ENCODE measurements at places on chromosomes 4 and X.
A peak's percentile ranks its signal among the peaks of the same experiment; 100 is the strongest.

DNA sequence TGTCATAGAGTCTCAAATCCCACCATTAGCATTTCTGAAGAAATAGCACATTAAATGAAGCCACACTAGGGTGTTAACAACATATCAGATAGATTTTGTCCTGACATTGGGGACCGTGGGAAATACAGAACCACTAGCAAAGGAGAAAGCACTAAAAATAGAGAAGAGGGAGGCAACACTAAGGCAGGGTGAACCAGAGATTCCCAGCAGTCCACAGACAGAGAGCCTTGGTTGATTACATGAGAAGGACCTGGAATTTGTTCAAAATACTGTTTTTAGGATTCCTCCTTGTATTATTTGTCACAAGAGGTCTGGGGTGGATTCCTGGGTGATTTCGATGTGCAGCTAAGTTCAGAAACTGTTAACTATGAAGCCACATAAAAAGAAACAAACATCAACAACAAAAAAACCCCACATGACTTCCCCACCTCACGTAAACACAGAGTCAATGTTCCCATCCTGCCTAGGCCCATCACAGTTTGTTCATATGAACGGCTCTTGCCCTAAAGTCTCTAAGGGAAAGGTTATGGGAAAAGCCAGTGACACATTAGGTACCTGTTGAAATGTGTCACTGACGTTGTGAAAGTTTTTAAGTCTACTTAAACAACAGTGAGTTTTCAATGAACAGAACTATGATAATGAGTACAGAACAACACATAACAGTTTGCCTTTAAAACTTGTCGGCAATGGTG is 23.6 kb upstream of the GRSF1 start:
- DNase-seq, result no peak

- DNase-seq, result peak; percentile 46
These were observed 1.8 kb downstream of the SH3BP2 start for GRCh38 chr4:2794486-2795299.

DNA sequence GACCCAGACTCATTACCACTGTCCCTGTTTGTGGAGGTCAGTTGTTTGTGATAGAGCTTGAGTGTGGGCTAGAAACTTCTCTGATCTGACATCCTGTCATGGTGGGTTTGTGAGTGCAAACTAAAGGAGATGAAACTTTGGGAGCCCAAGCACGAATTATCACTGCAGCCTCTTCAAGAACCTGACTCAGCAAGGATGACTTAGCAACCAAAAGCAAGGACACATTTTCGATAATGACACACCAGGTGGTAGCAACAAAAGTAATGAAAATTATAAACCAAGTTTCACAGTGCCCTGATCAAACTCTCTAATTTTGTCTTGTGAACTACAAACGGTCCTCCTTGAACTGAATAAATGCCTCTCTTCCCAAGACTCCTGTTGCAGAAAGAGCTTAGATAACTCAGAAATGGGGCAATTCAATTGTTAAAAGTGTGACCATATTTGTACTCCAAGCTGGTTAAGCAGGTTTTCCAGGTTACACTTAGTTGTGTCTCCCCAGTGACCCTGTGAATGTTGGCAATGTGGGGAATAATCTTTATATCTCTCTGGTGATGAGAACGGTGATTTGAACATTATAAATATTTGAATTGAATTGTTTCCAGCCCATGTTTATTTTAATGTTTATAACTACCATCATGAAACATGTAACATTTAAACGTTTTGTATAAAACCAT is 52.6 kb upstream of the ATP8A1 start:
- no peak for DNase-seq

DNA sequence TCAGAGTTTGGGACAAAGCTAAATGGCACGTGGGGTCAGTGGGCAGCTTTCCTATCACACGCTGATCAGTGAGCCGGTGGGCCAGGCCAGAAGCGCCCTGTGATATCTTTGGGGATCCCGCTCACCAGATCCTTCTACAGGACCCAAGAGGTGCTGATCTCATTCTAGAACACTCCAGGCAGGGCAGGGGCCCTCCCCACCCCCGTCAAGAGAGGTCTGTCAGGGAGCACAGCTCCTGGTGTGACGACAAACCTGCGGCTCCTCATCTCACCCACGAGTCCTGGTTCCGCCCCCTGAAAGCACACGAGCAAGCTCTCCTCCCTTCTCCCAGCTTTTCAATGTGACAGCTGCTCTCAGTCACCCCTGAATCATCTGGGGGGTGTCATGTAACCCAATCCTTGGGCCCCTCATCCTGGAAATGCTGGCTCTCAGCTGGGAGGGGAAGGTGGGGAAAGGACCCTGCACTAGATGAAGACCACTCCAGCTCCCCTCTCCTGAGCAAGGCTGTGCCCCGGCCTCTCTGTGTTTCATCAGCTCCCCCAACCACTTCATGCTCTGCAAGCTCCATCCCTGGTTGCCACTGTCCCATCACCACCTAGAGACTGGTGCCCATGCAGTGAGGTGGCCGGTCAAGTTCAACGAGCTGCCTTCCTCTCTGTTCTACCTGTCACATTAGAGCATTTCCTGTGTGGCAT is 4.6 kb downstream of the HCFC1 start:
- DNase-seq, result no peak

DNA sequence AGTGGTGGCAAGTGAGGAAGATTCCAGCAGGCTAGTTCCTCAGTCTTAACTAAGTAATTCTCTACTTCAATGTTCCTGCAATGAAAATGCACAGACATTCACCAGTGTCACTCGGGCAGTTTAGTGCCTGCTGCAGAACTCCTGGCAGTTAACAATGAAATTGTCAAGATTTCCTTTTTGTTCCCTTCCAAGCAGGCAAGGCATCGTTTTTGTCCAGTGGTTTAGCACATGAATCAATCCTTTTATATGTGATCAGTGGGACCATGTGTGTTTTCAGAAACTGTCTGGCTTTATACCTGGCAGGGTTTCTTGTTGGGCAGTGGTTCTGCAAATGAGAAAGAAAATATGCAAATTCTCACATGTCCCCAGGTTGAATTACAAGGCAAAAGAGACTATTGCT is 122.2 kb downstream of the GBA3 start:
- DNase-seq, result no peak

DNA sequence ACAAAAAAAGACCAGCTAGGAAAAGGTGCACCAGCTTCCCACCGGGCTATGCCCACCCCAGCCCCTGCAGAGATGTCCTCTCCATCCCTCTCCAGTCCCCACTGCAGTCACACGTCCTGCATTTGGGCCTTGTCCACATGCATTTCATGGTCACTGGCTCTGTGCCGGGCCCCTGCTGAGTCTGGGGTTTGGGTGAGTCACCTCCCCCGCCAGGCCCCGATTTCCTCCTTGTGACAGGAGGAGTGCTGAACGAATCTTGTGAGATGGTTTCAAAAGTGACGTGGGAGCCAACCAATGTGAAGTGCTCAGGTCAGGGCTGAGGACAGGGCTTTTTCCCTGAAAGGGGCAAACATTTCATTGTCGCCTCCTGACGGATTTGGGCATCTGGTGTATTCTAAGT is 7.1 kb downstream of the CPZ start:
- no peak for DNase-seq

DNA sequence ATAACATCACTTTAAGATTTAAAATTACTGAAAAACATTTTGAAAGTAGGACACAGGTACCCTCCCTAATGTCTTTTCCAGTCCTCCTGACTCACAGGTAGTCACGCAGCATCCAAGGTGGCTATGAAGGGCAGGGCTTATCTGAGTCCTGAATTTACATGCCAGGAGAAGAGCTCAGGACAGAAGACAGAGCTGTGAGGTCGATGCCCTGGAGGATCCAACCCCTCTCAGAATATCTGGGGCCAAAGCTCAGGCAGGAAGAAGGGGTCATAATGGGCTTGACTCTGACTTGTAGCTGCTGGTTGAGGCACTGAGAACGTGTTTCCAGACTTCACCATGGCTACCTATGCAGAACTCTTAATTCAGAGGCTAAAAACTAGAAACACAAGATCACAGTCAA is 177.5 kb downstream of the AASDH start:
- no peak for DNase-seq

- DNase-seq, result no peak
These were observed 72.4 kb downstream of the SORCS2 start for GRCh38 chr4:7264694-7265093.

GRCh38 chr4:159126716-159127115 is 23.8 kb downstream of the RAPGEF2 start:
- DNase-seq, result no peak

DNA sequence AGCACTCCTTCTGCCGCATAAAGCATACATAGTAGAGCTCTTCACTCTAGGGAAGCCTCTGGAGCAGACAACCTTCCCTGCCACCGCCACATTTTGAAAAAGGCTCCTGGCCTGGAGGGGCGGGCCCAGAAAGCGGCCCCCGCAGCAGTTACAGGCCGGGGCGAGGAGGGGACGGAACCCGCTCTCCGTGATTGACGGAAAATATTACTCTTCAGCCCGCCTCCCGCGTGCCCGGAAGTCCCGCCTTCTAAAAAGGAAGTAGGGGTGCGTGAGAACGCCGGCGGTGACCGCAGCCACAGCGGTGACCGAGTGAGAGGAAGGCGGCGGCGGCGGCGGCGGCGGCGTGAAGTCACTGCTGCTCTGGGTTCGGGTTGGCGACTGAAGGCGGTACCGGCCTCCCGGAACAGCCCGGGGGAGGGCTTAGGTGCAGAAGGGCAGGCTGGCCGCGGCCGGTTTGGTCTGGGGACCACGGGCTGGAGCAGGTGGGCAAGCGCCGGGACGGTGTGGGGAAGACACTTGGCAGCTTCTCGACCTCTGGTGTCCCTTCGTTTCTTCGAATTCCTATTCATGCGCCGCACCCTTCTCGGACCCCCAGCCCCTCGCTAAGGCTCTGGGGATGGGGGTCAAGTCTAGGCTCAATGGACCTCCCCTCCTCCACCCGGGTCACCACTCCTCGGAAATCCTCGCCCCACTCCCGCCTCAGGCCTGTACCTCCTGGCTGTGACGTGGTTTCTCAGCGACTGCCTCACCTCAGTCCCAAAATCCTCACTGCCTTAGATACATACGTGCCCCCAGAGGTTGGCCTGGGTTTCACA is at the start of gene HCCS:
Gene HCCS (plus strand): TSS at position 296 of the 815 bp plus-strand sequence. CDS start 729 bp downstream, outside the sequence.
- peak; percentile 79 for DNase-seq

GRCh38 chrX:20059467-20060128 is 57.1 kb downstream of the MAP7D2 start:
- no peak for DNase-seq

DNA sequence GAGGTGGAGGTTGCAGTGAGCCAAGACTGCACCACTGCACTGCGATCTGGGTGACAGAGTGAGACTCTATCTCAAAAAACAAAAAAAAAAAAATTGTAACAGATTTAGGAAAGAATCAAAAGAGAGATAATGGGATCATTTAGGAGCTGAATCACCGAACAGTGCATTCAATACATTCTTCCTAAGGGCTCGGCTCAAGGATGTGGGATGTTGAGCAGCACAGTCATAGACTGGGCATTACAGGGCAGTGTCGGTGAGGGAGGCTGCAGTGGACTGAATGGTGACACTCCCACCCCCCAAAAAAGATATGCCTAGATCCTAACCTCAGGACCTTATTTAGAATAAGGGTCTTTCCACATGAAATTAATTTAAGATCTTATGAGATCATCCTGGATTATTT is 70.0 kb downstream of the EVC2 start:
- DNase-seq, result no peak

DNA sequence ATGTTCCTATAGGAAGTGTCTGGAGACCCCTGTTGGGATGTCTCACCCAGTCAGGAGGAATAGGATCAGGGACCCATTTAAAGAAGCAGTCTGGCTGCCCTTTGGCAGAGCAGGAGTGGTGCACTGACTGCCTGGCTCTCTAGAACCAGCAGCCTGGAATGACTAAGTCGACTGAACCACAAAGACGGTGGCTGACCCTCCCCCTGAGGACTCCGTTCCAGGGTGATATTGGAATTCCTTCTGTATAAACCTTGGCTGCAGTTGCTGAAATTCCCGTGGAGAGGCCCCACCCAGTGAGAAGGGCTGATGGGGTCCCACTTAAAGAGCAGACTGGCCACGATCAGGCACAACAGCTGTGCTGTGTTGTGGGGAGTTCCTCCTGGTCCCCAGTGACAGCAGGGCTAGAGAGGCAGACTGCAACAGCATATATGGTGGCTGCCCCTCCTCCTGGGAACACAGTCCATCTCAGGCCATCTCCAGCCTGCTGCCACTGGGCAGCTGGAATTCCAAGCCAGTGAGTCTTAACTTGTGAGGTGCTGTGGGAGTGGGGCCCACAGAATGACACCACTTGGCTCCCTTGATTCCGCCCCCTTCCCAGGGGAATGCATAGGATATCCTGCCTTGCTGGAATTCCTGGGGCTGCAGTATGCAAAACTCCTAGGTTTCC is 41.8 kb upstream of the RLIM start:
- DNase-seq, result no peak

- no peak for DNase-seq
These were observed 66.2 kb downstream of the MAGEA1 start for GRCh38 chrX:153245288-153245731.

- DNase-seq, result no peak
These were observed 45.2 kb downstream of the SHROOM4 start for GRCh38 chrX:50768801-50769200.

DNA sequence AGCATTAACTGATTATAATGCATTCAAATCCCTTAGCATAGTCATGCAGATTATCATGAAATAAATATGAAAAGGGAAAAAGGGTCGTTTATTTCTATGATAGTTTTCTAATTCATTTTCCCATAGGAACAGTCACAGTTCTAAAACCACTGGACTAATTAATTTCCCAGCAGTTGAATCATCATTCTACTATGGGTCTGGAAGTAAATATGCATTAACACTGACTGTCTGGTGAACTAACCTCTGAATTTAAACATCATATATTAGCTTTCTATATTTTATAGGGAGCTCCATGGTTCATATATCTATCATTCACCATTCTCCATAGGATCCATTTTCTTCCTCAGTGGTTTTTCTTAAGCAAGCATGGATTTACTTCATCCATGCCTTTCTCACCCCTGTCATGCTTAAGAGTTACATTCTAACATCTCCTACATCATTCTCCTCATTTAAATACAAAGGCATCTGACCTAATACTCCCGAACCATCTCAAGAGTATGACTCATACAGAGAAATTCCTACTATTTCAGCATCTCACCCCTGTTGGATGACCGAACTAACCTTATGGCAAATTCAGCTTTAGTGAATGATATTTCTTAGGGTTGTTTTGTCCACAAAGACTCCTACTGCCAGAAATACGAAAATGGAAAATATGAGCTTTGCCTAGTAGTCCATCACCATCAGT is 198.7 kb upstream of the ADAMTS3 start:
- DNase-seq, result no peak

DNA sequence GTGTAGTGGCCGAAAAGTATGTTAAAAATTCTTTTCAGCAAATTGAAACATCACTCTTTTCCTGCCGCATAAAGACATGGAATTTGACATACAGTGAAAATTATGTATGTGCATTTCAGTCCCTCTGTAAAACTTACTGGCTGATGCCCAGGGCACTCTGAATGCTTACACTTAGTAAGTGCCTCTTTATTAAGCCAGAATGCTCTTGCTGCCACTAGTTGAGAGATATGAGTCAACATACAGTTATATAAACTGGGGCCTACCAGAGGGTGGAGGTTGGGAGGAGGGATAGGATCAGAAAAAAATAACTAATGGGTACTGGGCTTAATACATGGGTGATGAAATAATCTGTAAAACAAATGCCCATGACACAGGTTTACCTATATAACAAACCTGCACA is 38.1 kb upstream of the TRPC5 start:
- DNase-seq, result no peak

GRCh38 chr4:17112292-17112659 is 213.8 kb upstream of the LDB2 start:
- DNase-seq, result peak; percentile 56

GRCh38 chr4:79235095-79235494 is 90.8 kb downstream of the NAA11 start:
- DNase-seq, result no peak

- DNase-seq, result no peak
These were observed 516 bp upstream of the COX18 start for GRCh38 chr4:73070074-73070390.

- DNase-seq, result no peak
These were observed 93.7 kb downstream of the ADGRL3 start for GRCh38 chr4:61293707-61294400.

Data from ecto neural progenitor cell (in vitro differentiated cells).